Lung microvascular endothelial cell (primary cell): ENCODE measurements at places on chromosomes 11 and 22. TPM values are rescaled to one million over a fixed set of nuclear protein-coding genes. Genes with fewer than 3 reads are reported as not detected.

RNF26 gene
- total RNA-seq: 2.6 and 2.8 TPM in 2 replicates

DNA sequence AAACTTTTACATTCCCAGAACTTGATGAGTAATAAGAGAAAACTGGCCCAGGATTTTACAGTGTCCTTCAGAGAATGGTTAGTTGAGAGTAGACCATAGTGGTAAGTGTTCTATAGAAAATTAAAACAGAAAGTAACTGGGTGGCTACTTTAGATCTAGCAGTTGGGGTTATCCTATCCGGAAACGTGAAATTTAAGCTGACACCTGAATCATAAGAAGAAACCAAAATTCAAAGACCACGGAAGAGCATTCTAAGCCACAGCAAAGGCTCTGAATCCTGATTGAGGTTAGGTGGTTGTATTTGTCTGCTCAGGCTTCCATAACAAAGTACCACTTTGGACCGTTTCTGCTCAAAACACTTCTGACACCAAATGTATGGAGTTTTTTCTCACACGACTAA, 34.0 kb downstream of the TTC17 start:
- no peak for DNase-seq

GRCh38 chr11:92152245-92152644, 72.4 kb upstream of the FAT3 start:
- no peak for DNase-seq

- DNase-seq: no peak
Measured at GRCh38 chr11:134999590-134999989, 587.5 kb upstream of the B3GAT1 start.

- DNase-seq: no peak
Measured at GRCh38 chr11:45931739-45932138, 9.3 kb downstream of the LARGE2 start.

GRCh38 chr11:9972989-9973388, 309.1 kb downstream of the SWAP70 start:
- DNase-seq: peak; percentile 76

DNA sequence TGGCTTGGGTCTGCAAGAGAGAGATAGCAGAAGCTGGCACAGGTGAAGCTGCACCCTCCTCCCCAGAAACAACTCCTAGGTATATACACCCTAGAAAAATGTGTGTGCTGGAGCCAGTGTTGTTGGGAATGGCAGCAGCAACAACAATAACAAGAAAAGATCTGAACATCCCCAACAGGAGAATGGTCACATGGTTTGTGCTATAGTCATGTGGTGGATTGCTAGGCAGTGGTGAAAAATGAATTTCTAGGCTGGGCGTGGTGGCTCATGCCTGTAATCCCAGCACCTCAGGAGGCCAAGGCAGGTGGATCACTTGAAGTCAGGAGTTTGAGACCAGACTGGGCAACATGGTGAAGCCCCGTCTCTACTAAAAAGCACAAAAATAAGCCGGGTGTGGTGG, 31.0 kb upstream of the FGF19 start:
- DNase-seq: no peak

- no peak for DNase-seq
Measured at GRCh38 chr11:114322934-114323333, 26.7 kb downstream of the NNMT start.
